ENCODE measurements at places on chromosomes 7 and 10.

DNA sequence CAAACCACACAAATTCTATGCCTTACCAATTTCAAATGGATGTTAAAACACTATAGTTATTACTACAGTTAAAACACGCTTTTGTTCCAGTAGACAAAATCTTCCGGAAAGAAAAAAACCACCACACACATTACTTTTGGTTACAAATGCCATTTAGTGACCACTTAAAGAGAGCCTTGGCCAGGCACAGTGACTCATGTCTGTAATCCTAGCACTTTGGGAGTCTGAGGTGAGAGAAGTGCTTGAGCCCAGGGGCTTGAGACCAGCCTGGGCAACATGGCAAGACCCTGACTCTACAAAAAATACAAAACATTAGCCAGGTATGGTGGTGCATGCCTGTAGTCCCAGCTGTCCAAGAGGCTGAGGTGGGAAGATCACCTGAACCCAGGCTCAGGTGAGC, 7.2 kb downstream of the TNPO3 start:
- DNase-seq: no peak

DNA sequence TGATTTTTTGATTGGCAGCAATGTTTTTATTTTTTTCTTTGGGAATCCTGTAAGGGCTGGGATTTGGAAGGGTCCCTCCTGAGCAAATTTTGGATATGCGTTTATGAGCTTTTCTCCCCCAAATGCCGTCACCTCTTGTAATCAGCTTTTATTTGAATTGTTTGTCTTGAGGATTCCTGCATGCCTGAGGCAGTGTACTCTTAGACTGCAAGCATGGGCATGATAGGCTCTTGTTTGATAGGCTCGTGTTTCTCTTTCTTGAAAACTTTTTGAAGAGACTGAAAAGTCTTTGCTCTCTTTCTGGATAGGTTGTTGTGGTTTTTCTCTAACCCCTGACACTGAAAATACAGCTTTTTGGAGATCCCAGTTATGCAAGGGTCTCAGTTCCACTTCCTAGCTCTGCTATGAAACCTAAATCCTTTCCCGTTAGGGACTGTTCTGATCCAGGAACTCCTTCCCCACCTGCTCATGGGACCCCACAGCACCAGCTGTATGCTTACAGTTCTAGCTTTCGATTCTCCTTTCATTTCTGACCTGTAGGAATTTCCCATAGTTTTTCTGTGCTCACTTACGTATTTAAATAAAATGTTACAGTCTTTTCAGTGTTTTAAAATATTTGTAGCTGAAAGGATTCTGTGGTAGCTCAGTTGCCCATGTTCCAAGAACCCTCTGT, 17.2 kb downstream of the TSPAN13 start:
- DNase-seq: no peak

GRCh38 chr7:31056775-31057346, 4.8 kb downstream of the ADCYAP1R1 start:
- no peak for DNase-seq

DNA sequence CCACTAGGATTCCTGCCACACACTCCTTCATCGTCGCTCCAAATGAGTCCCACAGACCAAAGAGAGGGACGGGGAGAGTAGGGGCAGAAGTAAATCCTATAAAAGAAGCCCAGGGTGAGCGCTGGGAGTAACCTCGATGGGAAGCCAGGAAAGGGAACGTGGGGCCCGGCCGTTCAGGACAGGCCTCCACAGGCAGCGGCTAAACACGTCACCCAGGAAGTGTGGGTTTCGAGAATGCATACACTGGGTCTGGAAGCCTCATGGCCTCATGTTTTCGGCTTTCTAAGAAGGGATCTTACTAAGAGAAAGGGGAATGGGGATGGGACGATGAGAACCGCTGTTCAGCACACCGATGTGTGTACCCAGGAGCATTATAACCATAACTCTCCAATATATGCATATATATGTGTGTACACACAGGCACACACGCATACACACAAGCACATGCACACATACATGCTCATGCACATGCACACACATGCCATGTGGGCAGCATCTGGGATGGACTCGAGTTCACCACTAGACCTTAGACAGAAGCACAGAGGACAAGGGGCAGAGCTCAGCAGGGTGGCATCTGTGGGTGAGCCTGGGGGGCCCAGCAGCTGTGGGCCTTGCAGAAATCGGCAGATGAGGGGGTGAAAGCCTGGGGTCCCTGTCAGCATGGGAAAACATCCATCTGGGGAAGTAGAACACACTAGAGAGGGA, 14.8 kb upstream of the CNPY1 start:
- DNase-seq: no peak

DNA sequence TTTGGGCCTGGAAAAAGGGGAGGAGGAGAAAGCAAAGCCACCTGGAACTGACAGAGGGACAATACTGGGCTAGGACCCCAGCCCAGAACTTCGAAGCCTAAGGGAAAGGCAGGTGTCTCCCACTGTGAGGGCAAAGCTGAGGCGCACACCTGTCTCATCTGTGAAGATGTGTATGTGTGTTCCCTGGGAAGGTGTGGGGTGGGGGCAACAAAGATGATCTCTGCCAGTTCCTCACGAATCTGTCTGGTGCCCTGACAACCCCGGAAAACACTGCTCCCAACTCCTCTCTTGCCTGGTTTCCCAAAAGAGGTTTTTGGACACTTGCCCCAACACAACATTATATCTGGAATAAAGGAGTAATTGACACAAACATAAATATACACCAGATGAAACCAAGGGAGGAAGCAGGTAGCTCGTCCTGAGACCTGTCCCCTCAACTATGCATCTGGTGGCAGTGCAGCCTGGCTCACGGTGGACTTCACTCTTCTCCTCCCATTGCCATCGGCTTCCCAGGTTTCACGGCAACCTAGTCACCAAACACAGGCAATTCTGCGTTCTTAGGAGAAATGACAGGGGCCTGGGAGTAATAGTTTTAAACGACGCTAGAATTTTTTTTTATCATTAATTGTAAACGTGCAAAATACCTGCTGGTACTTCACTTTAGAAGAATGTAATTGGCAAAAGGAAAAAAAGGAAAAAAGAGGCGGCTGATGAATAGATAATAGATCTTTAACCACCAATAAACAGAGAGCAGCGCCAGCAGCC, 1.7 kb upstream of the EMX2 start:
- no peak for DNase-seq

GRCh38 chr10:124532788-124533187, 71.2 kb downstream of the LHPP start:
- DNase-seq: no peak

DNA sequence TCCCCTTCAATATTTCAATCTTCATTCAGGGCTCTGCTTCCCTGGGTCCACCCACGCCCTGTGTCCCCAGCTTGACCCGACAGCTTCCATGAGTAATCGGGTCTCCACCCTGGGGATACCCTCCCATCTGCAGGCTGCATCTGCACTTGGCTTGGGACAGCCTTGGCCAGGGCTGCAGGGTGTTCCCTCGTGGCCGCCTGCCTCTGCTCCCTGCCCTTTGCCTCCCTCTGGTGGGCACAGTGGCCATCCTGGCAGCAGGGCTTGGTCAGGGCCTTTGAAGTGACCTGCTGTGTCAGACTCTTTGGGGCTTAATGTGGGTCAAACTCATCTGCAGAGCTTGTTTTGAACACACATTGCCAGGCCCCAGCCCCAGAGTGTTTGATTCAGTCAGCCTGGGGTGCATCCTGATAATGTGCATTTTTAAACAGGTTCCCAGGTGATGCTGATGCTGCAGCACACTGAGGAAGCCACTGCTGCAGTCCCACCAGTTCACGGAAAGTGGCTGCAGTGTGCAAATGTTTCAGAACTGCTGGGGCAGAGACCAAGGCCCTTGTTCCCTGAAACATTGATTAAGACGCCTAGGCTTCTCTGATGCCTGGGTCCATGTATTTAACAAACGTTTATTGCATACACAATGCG, 80.7 kb upstream of the SEC61G start:
- DNase-seq: no peak
